ENCODE measurements at places on chromosomes 11 and 22. TPM values are rescaled to one million over a fixed set of nuclear protein-coding genes. Genes with fewer than 3 reads are reported as not detected.

Gene AKIP1
- 28.1 TPM for total RNA-seq

Gene PLEKHB1
- 31.2 TPM for total RNA-seq

Gene RIC3
- total RNA-seq = 14.3 TPM

Gene MMP13
- total RNA-seq = not detected

Gene LRRC32
- total RNA-seq = 33.5 TPM

Gene SYT12
- 2.2 TPM for total RNA-seq

Gene OR10A3
- total RNA-seq = not detected

Gene TUB
- total RNA-seq = 12.2 TPM

Gene OR52I2
- total RNA-seq = not detected

Gene LRRC10B
- 0.65 TPM for total RNA-seq

Gene MAPK11
- total RNA-seq = 11.7 TPM

Gene OR51B5
- not detected for total RNA-seq

Gene CTTN
- total RNA-seq = 171 TPM

Gene TRIM51
- total RNA-seq = not detected

Gene CHRDL2
- total RNA-seq = 4.9 TPM

Gene CFL1
- 434 TPM for total RNA-seq

Gene ALG9
- 16.2 TPM for total RNA-seq

Gene HEPACAM
- total RNA-seq = 0.11 TPM

Gene BBOX1
- total RNA-seq = not detected

Gene CST6
- 1.5 TPM for total RNA-seq

Gene NELL1
- not detected for total RNA-seq

Gene OR2D2
- not detected for total RNA-seq

Gene FGF4
- not detected for total RNA-seq

Gene PRRG4
- total RNA-seq = 0.40 TPM

Gene DGCR6
- total RNA-seq = 7.6 TPM

Gene MPZL3
- total RNA-seq = 3.8 TPM

Gene ZNF214
- total RNA-seq = 0.67 TPM

Gene MYOD1
- total RNA-seq = not detected

Gene CABP4
- total RNA-seq = 0.11 TPM

Data from cardiac septum (tissue), 1 donor.